ENCODE measurements at places on chromosomes 6 and 20.

GRCh38 chr6:4920914-4921410 lies 82.9 kb downstream of the RPP40 start:
- DNase-seq, result no peak

DNA sequence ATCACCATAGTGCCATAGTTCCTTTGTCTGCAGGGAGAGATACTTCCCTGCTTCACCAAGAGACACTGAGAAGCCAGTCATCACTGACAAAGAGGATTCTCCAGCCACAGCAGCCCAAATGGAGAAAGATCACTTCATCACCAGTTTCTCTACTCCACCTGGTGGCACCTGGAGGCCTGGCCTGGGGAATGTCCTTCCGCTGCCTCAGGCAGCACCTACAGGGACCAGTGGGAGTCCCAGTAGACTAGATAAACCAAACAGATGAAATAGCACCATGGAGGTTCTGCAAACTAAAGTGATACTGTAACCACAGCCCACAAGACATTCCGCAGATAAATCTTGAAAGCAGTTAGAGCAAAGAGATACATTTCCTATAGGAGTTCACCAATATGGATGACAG lies 266.5 kb downstream of the C6orf118 start:
- DNase-seq, result no peak

DNA sequence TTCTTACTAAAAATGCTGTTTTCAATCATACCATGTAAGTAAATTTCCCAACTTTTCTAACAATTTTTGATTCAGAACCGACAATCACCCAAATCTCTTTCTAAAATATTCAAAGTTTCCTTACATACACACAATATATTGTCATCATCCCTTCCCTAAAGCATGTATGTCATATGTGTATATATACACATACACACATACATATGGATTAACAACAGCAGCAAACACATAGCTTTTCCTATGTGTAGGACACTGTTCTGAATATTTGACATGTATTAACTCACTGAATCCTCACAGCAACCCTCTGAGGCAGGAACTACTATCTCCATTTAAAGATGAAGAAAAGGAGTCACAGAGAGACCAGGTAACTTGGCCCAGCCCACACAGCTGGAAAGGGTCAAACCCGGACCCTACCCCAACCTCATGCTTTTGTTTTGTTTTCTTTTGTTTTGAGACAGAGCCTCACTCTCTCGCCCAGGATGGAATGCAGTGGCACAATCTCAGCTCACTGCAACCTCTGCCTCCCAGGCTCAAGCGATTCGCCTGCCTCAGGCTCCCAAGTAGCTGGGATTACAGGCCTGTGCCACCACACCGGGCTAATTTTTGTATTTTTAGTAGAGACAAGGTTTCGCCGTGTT lies 7.2 kb downstream of the FYN start:
- DNase-seq, result no peak

GRCh38 chr6:118565311-118565960 lies 17.3 kb downstream of the PLN start:
- no peak for DNase-seq

GRCh38 chr6:22327881-22328280 lies 31.0 kb upstream of the PRL start:
- no peak for DNase-seq

DNA sequence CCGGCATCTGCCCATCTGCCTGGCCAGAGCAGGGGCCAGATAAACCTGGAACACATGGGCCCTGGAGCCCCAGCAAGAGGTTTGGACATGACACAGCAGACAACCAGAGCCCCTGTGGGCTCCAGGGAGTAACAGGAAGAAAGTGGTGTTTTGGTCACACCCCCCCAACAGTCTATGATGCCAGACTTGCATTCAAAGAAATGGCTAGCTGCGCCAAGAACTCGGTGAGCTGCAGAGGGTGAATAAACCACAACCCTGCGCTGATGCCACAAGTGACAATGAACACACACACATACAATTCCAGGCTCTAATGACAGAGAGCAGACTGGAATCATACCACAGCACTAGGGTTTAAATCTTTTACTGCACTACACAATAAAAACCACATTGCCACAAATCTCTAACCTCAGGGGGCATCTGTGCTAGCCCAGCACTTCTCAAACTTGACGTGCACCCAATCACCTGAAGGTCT lies 34.0 kb downstream of the TRERF1 start:
- DNase-seq, result peak; percentile 68

GRCh38 chr6:32416036-32416435 lies 9.1 kb upstream of the BTNL2 start:
- DNase-seq, result no peak

DNA sequence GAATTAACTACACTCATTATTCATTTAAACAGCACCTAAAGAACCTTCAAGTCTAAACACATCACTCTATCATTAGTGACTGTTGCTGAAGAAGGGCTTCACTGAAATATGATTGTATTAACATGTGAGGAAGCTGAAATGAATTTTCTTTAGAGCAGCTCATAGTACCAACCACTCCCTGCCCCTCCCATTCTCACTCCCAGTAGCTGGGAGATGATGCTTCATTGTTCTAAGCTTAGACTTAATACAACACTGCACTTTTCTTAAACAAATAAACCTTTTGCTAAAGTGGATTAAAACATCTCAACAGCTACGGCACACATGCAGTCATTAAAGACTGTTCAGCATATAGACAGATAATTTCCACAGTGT lies 63.1 kb downstream of the ATXN1 start:
- no peak for DNase-seq

GRCh38 chr20:47206962-47207641 lies 149.4 kb downstream of the ZMYND8 start:
- no peak for DNase-seq

- no peak for DNase-seq
Observed at GRCh38 chr20:13453367-13453766, 185.4 kb downstream of the TASP1 start.

DNA sequence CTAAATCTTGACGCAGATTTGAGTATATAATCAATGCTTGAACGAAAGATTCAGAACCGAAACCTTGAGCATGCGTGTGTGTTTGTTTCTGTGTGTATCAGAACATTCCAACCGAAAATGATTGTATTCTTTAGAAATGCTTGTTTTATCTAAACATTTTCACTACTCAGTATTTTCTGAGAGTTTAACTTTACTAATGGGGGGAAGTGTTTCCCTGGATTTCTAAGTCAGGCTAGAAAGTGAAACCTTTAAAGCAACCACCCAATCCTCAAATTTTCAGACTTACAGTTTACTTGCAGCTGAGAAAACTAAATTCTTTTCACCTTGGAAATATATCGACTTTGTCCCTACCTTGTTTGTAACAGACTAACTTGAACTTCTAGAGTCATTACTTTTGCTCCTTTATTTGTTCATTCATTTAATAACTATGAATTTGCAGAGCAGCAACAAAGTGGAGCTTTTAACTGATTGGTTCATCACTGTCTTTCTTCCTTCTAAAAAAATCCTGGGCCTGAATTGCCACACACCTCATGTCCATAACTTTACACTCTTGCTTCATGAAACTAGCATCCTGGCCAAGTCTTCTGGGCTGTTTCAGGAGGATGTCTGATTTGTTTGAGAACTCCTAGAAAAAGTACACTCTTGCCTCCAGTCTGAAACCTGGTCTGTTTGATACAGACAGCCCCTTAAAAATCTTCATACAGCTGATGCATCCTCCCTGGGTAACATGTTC lies 77.8 kb upstream of the XRN2 start:
- no peak for DNase-seq

DNA sequence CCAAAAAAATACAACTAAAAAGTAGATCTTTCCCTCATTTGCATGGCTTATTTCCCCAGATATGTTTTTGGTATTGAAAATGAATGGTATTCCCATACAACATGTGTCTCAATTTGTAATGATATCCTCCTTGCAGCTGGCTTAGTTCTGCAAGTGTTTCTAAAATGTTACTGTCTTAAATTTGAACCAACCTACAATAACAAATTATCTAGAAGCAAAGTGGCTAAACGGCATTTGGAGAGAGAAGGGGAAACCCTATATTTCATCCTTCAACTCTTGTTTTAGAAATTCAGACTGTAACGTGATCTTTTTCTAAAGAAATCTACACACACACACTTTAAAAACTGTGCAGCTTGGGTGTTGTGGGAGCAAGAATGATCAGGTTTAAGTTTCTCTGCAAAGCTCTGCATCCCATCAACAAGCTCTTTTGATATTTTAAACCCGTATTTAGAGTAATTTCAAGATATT lies 153.0 kb downstream of the SOBP start:
- DNase-seq, result no peak

- no peak for DNase-seq
Observed at GRCh38 chr20:63402181-63402859, 41.2 kb upstream of the CHRNA4 start.

DNA sequence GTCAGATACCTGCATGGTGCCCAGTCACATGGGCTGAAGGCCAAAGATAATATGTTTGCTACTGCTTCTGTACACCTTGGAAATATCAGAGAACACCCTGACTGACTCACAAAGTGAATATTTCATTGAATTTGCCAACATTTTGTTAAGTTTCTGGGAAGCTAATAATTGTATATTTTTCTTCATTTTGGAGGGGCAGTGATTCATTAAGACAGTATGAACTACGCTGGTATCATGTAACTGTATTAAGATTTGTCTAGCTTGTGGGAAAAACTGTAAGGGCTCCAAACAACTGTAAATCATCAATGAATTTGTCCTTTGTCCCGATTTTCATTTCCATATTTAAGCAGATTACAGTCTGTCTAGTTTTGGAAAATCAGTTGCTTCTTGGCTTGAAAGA lies 102.3 kb upstream of the CCN2 start:
- DNase-seq, result no peak

DNA sequence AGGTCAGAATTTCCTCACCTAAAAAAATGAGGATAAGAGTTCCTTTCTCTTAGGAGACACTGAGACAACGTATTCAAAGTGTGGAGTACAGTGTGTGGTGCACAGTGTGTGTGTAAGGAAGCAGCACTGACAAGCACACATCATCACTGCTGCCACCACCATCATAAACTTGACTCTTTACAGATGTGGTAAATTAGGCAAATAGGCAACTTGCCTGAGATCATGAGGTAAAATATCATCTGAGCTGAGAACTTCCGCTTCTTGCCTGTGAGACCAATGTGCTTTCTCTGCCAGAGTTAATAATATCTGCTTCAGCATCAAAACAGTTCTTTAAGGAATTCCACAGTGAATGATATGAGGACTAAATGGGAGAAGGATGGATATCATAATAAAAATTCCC lies 52.7 kb downstream of the LYRM4 start:
- DNase-seq, result no peak

DNA sequence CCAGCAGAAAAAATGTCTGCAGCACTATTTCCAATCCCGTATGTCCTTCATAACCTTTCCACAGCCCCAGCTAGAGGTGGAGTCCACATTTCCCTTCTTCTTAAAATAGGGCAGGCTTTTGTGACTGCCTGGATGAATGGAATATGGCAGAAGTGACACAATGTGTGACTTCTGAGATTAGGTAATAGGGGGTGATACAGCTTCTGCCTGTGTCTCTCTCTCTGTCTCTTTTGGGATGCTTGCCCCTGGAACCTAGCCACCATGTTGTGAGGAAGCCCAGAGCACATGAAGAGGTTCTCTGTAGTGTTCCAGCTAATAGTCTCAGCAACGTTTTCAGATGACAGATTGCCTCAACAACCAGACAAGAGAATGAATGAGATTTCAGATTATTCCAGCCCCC lies 51.4 kb downstream of the CLIC5 start:
- DNase-seq, result no peak

GRCh38 chr6:133973109-133973971 lies 20.3 kb downstream of the TBPL1 start:
- peak; percentile 51 for DNase-seq

DNA sequence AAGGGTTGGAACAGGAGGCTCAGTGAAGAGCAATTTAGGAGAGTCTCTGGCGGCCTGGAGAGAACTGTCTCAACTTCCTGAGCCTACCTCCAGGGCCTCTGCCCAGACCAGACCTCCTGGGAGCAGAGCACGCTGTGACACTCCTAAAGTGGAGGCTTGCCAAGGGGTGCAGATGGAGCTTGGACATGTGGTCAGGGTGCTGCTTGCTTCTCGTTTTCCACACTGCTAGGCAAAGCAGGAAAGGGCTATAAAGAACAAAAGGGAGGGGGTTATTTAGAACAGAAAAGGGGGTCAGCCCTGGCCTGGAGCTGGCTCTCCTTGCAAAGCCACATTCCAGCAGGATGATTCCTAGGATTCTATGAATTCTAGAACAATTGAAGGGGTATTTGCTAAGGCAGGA lies 145.7 kb upstream of the GGTLC1 start:
- no peak for DNase-seq

DNA sequence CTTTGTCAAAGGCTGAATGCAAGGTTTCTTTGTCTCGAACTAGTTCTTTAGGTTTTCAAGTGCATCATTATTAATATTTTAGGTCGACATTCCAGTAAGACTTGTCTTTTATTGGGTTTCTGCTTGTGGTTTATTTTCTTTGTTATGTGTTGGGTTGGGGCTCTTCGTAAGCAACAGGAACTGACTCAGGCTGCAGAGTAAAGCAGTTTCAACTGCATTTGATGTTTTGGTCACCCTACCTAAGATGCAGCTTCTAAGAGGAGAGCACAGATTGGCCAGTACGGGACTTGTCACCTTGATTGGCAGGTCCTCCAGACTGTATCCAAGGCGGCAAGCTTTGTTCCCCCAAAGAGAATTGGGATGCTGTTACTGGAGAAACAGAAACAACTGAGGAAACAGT lies 149.5 kb upstream of the SULF2 start:
- no peak for DNase-seq
